D341Med (cell line): ENCODE measurements at places on chromosomes 11 and 22.

DNA sequence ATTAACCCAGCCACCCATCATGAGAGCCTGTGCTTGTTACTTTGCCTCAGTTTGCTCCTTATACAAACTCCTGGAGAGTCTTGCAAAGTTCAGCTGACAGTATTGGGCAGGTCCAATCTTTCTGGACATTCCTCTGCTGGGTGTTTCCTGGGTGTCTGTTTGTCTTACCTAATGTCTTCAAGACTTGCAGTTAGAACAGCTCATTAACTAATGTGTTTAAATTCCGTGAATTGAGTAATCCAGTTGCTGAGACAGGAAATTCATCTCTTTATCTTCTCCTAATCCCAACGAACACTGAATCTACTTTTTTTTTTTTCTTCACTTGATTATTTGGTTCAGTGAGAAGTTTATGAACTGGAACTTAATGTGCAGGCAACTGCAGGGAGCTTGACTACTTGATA, 20.6 kb downstream of the BCO2 start:
- DNase-seq, result no peak

GRCh38 chr11:79273781-79274180, 167.0 kb downstream of the TENM4 start:
- no peak for DNase-seq

DNA sequence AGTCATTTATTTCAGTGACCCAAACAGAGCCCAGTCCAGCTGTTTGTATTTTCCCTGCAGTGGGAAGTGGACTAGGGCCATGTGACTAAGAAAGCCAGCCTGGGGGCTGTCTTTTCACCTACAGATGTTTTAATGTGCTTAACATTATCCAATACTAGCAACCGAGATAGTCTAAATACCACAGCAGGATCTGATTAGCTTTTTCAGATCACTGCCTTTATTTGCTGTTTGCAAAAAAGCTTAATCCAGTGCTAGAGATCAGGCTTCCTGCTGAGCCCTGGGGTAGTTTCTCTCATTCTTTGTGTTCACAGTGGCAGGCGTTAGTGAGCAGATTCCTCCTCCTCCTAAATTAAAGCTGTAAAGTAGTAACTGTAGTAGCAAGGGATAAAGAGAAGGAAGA, 35.0 kb downstream of the ZC3H12C start:
- no peak for DNase-seq

- DNase-seq, result no peak
Measured at GRCh38 chr22:17130199-17130598, 9.0 kb upstream of the TMEM121B start.

- DNase-seq, result no peak
Measured at GRCh38 chr11:127383026-127383425, 382.5 kb upstream of the KIRREL3 start.

- no peak for DNase-seq
Measured at GRCh38 chr11:23856654-23857053, 640.2 kb upstream of the LUZP2 start.
